Activated CD8-positive, alpha-beta T cell treated with anti-CD3 and anti-CD28 coated beads for 36 hours (primary cell): ENCODE measurements at places on chromosomes 4 and X. TPM values are rescaled to one million over a fixed set of nuclear protein-coding genes. Genes with fewer than 3 reads are reported as not detected.

TRAPPC11 gene
- total RNA-seq = 32.2 TPM

HTRA3 gene
- not detected for total RNA-seq

FATE1 gene
- not detected for total RNA-seq

HADH gene
- total RNA-seq = 50.7 TPM

PROM1 gene
- total RNA-seq = not detected

GRCh38 chr4:8585721-8586212, 5.6 kb downstream of the GPR78 start:
- no peak for DNase-seq

- DNase-seq = no peak
Measured at GRCh38 chr4:121164291-121164690, at the start of gene TNIP3. Gene TNIP3, minus strand, starts transcription at chr4:121164321. Its CDS starts 196 bp downstream, at chr4:121164125.

DNA sequence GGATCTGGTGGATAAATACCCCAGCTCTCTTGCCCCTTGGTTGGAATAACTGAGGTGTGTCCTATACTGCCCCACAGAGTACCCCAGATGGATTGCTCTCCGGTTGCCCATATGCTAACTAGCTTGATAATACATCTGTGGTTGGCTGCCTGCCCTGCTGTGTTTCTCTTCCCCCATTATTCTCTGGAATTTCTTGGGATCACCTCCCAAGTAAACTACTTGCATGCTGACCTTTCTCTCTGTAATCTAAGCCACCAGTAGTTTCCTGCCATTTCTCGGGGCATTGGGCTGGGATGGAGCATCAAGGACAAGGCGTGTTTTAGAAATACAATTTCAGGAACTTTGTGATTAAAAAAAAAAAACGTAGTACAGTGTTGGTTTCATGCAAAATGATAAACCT, 25.2 kb downstream of the PPP1R2C start:
- DNase-seq = no peak

GRCh38 chr4:137599734-137600133, 67.4 kb upstream of the PCDH18 start:
- no peak for DNase-seq

GRCh38 chr4:123284168-123284567, 112.4 kb upstream of the SPRY1 start:
- no peak for DNase-seq

DNA sequence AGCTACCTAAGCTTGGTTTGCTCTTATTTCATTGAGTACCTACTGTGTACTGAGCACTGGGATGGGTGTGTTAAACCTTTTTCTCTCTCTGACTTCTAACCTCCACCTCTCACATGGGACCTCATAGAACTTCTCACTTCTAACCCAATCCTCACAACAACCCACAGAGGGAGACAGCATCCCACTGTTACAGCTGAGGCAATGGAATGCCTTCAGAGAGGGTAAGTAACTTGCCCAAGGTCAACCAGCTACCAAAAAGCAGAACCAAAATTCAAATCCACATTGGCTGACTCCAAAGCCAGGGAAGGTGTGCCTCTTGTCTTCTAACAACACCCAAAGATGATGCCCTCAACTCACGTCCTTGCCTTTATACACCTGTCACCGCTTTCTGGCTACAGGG, 5.4 kb downstream of the SEL1L3 start:
- no peak for DNase-seq

- no peak for DNase-seq
Measured at GRCh38 chrX:45622042-45622423, 421.4 kb upstream of the DIPK2B start.

GRCh38 chr4:101020956-101021355, 326.4 kb downstream of the PPP3CA start:
- DNase-seq = no peak

GRCh38 chr4:24394041-24394440, 190.3 kb downstream of the DHX15 start:
- DNase-seq = no peak

- no peak for DNase-seq
Measured at GRCh38 chr4:8181844-8182243, 17.2 kb upstream of the SH3TC1 start.

- no peak for DNase-seq
Measured at GRCh38 chr4:1990676-1991075, 18.1 kb downstream of the NELFA start.

DNA sequence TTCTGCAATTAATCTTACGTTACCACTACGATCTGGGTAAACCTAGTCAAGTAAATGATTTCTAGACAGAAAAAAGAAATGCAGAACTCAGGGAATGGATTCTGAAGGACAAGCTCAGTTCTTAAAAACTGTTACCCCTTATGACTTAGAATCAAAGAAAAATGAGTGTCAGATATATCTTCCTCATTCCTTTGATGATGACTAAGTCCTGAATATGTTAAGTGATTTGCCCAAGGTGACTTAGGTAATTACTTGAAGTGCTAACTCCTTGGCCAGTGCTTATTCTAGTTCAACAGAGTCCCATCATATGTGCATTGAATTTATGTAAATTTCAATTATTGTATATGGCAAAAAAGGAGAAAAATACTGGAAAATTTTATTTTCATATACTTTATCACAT, 92.5 kb downstream of the PPEF1 start:
- DNase-seq = no peak

DNA sequence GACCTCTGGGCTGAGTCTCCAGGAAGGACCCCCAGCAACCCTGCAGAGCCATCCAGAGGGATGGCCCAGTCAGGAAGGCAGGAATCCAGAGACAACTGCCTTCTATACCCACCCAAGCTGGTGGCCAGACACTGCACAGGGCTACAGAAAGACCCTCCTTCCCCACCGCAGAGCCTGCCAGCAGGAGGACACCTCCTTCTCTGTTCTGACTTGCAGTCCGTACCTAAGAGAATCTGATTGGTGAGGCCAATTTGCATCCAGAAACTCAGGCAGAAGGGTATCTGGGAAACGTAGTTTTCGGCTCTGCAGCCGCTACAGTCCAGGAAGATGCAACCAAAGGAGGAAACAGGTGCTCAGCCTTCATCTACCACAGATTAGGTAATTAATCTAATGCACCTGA, 155.4 kb upstream of the FRG1 start:
- DNase-seq = no peak

GRCh38 chr4:158777423-158778155, 8.8 kb downstream of the FNIP2 start:
- no peak for DNase-seq

DNA sequence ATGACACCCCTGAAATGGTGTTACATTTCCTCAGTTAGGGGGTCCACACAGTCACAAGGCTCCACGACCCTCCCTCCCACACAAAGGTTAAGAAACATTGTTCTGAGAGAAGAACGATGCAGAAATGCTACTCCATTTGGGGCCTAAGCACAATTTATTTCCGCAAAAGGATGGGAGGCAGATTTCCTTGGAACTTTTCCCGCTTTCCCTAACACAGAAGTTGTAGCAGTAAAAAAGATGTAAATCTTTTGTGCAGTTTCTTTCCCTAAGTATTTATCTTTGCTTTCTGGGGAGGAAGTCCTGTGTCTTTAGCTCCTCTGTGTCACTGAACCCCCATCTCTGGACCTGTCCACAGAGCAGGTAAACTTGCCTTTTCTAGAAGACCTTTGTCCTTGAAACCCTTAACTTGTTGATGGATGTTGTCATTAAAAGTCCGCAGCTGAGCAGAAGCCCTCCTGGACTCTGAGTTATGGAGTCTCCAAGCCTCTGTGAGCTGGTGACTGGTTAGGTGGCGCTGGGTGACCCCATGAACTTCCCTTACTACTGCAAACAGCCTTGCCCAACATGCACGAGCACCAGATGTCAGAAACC, 67.2 kb upstream of the SHISA3 start:
- no peak for DNase-seq

DNA sequence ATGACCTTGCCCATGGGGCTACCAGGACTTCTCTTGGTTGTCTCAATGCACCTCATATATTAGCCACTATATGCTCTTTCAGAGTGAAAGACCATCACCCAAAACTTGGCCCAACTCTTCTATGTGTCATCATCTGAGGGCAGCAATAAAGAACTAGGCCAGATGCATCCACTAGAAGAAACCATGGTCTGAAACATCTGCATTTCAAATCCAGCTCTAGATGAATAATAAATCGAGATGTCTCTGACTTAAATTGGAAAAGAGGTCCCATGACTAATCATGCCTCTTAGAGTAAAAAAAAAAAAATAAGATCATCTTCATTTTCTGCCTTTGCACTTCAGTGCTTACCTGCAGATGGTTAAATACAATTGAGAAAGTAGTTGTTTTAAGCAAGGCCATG, 397.6 kb upstream of the PITX2 start:
- DNase-seq = no peak
